ENCODE measurements at places on chromosomes 2 and 18.

DNA sequence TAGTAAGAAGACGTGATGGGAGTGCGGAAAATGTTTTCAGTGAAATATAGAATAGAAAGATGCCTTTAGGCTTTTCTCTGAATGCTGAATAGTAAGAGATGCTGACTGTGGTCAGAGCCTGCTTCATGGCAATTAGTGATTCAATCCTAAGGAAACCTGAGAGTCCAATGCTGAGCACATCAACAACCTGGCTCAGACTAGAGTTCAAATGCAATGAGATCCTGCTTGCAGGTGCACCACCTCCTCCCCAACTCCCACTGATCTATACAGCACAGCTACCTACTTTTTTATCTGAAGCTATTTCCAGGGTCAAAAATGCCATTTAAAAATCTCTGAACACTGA lies 65.4 kb downstream of the AAK1 start:
- no peak for DNase-seq

DNA sequence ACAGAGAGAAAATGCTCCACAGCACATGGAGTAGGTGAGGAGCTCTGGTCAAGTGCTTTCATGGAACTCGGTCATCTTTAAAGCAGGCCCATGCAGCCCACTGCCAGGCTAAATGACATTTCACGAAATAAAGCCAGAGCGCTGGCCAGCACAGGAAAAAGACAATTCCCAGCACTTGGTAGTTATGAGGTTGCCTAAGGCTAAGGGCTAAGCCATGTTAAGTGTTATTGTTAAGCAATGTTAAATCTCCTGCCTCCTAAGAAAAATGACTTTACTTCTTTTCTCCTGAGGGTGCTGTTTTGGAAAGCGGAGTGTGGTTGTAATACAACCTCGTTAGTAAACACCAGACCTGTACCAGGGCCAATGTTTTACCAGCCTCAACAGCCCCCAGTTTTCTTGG lies 125.9 kb upstream of the NRP2 start:
- no peak for DNase-seq

DNA sequence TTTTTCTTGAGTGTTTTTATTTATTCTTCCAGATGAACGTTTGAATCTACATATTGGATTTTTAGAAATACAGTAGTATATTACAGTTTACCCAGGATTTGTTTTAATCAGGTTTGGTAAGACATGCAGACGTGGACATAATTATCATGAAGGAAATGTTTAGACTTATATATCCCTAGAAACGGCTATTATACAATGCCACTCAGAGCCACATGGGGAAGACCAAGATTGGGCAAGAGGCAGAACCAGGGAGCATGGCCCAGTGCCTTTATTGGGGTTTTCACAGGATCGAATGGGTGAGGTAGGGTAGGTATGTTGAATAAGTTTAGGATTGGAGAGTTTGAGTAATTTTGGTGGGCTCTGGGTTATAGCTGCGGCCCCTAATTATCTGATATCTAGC lies 212.2 kb downstream of the CAMKMT start:
- no peak for DNase-seq

DNA sequence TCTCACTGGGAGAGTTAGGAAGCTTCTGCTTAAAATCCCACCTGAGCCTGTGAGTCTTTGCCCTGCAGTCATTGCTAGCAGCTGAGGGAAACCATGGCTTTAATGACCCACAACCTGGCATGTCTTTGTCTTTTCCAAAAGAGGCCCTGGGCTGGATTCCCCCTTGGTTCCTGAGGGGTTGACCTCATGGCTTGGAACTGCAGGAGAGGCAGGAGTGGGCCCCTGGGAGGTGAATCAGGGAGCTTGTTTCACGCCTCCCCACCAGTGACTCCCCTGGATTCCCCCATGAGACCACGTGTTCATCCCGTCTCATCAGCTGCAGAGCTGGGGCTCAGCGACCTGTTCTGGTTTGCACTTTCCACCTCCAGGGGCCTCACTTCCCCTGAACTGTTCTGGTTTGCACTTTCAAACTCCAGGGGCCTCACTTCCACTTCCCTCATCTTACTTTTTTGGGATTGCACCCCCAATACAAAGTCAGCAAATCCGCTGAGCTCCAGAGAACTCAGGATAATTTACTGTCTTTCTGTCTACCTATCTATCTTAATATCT lies 58.5 kb upstream of the TMEM18 start:
- no peak for DNase-seq

- no peak for DNase-seq
Observed at GRCh38 chr2:41775366-41776025, 272.3 kb upstream of the PKDCC start.

DNA sequence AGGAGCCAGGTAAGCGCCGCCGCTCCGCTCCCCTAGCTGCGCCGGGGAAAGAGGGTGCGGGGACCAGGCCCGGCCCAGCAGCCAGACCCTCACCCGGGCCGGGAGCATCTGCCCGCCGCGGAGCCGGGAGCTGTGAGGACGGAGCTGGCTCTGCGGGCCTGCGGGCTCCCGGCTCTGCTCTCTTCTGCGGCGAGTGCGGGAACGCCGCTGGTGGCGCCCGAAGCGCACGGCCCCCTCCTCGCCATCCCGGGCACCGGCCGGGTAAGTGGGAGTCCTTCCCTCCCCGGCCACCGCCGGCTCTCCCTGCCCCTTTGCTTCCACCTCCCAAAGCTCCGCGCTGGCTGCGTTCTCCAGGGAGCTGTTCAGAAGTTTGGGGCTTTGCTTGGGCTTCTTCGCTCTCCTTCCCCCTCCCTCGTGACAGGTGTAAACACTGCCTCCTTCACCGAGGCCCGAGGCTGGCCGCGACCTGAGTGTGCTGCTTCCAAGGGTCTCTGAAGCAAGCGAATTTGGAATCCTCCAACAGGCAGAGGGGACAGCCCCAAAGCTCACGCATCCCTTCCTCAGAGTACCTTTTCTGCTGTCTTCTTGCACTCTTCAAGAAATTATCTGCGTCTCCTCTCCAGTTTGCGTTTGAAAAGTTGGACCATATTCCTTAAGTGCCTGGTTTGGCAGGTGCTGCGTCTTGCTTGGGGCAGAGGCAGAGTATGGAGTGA lies 632 bp downstream of the AFTPH start:
- peak; percentile 29 for DNase-seq

GRCh38 chr2:12081481-12082210 lies 335.2 kb downstream of the LPIN1 start:
- no peak for DNase-seq

- no peak for DNase-seq
Observed at GRCh38 chr2:128622371-128622770, 303.7 kb upstream of the HS6ST1 start.

DNA sequence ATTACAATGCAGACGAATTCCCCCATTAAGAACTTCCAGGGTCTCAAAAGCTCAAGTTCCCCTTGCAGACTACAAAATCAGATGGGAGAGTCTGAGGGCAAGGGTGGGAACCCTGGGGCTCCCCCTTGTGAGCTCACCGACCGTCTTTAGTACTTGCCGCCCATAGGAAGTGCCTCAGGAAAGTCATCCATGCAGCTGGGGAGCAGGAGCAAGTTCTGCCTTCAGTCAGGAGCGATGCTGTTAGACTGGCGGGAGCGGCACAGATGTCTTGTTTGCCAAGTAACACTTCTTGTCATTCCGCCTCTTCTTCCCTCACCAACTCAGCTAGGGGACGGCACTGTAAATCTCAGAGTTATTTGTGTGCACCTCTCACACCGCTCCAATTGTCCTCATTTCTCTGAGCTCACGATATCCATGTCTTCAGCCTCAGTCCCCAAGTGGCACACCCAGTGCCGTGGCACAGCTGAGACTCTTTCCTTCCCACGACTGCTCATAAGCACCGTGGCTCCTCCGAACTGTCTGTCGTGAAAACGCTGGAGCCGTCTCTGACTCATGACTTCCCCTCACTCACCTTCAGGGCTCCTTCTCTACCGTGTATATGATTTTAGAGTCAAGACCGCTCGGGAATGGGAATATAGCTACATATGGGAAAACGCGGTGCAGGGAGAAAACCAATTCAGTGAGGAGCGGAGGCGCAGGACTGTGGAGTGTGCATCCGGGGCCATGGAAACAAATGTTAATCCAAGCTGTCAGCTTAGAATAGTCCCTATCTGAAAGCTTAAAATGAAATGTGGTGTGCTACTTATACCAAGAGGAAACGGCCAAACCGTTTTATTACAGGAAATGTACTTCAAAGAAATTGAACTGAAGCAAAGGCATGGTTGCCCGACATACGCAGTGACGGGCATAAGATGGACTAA lies 34.0 kb downstream of the UXS1 start:
- DNase-seq: no peak

DNA sequence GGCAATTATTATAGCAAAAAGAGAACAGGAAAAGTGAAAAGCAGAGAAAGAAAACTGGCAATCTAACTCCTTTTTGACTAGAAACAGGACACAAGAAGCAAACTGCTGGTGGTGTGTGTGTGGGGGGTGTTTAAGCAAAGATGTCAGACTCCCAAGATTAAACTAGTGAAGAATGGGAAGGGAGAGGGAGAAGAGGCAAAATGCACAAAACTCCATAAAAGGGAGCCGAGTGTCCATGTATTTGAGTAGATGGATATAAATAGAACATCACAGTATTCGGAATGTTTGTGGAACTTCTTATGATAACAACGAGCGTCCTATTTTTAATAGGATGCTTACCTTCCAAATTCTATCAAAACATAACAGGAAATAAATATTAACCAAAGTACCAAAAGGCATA lies 179.8 kb upstream of the TRIB2 start:
- no peak for DNase-seq

GRCh38 chr2:236745420-236746210 lies 176.0 kb downstream of the ACKR3 start:
- no peak for DNase-seq

DNA sequence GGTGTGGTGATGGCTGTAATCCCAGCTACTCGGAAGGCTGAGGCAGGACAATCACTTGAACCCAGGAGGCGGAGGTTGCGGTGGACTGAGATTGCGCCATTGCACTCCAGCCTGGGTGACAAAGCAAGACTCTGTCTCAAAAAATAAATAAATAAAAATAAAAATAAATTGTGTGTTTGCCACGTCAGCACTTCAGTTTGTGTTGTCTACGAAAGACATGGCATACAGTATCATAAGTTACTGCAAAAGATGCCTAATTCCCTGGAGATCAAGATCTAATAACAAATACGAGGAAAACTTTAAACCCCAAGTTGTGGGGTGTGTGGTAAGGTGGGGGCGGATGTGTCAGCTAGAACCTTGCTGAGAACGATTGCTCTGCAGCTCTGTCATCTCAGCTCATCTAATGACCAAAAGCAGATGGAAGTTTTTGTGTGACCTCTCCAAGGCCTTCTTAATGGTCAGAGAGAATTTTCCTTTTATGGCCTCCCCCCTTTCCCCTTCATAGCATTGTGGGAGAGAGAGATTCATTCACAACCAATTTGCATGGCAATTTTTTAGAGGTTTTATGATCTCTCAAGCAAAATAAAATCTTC lies 11.3 kb downstream of the NPAS2 start:
- no peak for DNase-seq

- no peak for DNase-seq
Observed at GRCh38 chr2:17517481-17518211, 594 bp downstream of the RAD51AP2 start.

DNA sequence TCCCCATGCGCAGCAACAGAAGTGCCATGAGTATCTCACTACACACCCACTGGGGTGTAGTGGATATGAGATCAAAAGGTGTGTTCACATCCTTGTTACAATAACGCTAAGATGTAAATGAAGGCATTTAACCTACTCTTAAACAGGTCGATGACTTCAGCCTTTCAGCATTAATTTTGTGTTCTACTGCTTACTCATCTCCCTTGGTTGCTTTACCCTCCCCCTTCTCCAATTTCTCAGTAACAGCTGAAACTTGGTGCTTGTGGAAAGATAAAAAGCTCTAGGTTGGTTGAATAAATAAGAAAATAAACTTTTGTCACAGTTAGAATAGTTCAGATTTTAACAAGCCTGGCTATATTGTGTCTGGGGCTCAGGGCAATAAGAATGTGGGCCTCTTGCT lies 147.5 kb upstream of the SESTD1 start:
- DNase-seq: no peak

DNA sequence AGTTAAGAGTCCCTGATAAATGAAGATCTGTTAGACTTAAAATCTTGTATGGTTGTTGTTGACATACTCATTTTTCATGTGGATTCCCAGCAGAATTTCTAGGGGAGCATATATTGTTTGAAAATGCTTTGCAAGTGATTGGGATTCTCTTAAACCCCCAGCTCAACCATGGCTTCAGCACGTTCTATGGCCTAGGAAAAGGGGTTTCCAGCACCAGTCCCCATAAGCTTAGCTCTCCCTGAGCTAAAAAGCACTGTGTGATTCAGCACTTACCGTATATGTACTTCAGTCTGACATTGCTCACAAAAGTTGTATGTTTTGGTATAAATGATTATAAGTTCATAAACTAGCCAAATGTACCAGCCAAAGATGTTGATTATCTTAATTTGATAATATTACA lies 80.1 kb upstream of the EPB41L5 start:
- DNase-seq: no peak

- DNase-seq: no peak
Observed at GRCh38 chr2:10231551-10232085, 71.1 kb upstream of the HPCAL1 start.

GRCh38 chr18:41170346-41170745 lies 784.7 kb upstream of the PIK3C3 start:
- no peak for DNase-seq

DNA sequence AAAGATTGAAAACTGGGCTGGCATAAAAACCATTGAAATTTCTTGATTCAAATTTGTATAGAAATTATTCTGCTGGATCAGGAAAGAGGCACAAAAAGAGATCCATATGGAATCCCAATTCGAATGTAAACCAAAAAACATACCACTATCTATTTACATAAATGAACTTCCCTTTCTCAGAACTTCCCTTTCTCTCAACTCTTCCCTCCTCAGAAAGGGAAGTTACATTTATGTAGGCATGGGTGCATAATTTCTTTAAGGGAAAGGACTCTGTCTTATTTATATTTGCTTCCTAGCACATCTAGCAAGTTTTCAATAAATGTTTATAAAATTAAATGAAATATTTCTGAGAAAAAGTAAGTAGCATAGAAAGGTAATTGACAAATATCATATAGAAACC lies 398.1 kb upstream of the ATP5MC3 start:
- no peak for DNase-seq

DNA sequence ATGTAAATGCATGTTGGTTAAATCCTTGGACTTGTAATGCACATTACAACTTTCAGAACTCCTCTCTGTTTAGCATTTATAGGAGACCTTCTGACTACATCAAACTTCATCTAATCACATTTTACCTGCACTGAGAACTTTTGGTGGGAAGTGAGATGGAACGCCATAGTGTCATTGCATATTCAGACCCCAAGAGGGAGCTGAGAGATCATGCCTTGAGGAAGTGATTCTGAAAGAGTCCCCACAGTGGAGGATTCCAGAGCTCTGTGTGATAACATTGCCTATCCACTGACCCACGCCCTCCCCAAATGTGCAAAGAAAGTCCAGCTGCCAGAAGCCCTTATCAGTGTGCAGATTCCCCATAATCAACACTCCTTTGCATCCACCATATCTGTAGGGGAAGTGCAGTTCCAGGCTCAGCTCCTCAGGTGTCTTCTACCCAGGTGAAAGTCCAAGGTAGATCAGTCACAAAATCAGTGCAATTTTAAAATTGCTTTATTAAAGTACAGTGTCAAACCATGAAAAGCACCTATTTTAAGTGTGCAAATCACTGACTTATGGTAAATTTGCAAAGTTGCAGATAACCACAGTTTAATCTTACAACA lies 212.4 kb downstream of the RPIA start:
- DNase-seq: peak; percentile 45

GRCh38 chr18:50266248-50266704 lies at the start of gene CFAP53:
CFAP53 (minus strand) TSS chr18:50266495; CDS start chr18:50266404, 91 bp downstream.
- peak; percentile 91 for DNase-seq

GRCh38 chr2:131145040-131145439 lies 39.9 kb downstream of the PLEKHB2 start:
- no peak for DNase-seq
